ENCODE measurements at places on chromosomes 12 and 14.
A peak's percentile ranks its signal among the peaks of the same experiment; 100 is the strongest.

GRCh38 chr12:14514154-14514842 lies 53.4 kb downstream of the PLBD1 start:
- no peaks in the 10 kb centered on the region for H3K4me1 ChIP-seq
- no peak overlapping the region for H3K27ac ChIP-seq
- no peak overlapping the region for H3K4me3 ChIP-seq
- no peaks in the 10 kb centered on the region for H3K36me3 ChIP-seq
- no peak for ATAC-seq
- H3K27me3 ChIP-seq: no peaks in the 10 kb centered on the region

DNA sequence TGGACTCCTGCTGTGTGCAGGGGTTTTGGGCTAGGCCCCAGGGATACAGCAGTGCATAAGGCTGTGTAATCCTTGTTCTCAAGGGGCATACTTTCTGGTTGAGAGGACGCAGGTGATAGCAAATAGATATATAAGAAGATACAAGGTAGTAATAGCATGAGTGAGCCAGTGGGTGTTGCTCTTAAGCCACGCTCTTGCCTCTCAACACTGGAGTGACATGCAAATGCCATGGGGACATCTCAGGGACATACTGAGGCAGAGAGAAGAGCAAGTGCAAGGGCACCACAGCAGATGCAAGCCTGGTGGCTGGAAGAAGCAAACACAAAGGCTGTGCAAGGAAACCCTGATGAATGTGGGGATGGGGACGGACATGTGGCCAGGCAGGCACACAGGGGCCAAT lies 223.3 kb downstream of the CHST11 start:
- no peaks in the 10 kb centered on the region for H3K36me3 ChIP-seq
- ATAC-seq: no peak
- no peaks in the 10 kb centered on the region for H3K4me1 ChIP-seq
- H3K27ac ChIP-seq: no peak overlapping the region

DNA sequence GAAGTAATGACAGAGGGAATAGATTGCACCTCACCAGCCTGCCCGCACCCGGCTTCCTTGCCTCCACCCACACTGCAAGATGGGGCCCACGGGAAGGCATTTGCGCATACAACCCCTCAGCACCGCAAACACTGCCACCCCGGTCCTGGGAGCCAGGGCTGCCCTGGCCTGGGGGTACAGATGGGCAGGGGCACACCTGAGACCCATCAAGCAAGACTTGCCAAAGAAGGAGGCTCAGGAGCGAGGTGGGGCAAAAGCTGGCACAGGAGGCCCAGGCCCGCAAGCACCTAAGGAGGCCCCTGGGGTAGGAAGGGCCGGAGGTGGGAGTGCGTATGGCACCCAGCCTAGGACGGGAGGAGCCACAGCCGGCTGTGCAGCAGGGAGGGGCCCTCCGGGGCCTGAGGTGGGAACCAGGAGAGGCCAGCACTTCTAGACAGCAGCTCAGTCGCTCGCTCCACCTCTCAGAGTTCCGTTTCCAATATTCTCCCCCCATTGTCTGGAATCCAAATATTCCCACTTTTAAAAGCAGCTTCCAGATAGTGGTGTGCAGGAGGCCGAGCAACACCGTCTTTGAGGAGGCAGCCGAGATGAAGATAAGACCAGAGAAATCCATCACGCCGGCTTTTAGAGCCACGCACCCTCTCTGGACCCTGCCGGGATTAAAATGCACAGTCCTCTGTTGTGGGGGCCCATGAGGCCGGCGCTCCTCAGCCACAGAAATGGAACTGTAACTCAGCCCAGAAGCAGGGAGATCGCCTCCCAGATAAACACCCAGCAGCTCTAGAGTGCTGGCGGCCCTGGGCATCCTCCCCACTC lies 12.2 kb upstream of the C14orf180 start:
- peaks cover 86% of the 10 kb centered on the region for H3K27me3 ChIP-seq
- H3K36me3 ChIP-seq: no peaks in the 10 kb centered on the region
- H3K4me3 ChIP-seq: no peak overlapping the region
- no peak overlapping the region for H3K27ac ChIP-seq
- H3K4me1 ChIP-seq: peaks cover 12% of the 10 kb centered on the region
- no peak for ATAC-seq

- peak; percentile 59 for ATAC-seq
- H3K27me3 ChIP-seq: no peaks in the 10 kb centered on the region
- H3K4me3 ChIP-seq: no peak overlapping the region
- H3K4me1 ChIP-seq: peaks cover 28% of the 10 kb centered on the region
- peak overlapping the region; percentile 71 for H3K27ac ChIP-seq
- H3K36me3 ChIP-seq: no peaks in the 10 kb centered on the region
These were observed 9.2 kb upstream of the RILPL2 start for GRCh38 chr12:123445388-123446332.

DNA sequence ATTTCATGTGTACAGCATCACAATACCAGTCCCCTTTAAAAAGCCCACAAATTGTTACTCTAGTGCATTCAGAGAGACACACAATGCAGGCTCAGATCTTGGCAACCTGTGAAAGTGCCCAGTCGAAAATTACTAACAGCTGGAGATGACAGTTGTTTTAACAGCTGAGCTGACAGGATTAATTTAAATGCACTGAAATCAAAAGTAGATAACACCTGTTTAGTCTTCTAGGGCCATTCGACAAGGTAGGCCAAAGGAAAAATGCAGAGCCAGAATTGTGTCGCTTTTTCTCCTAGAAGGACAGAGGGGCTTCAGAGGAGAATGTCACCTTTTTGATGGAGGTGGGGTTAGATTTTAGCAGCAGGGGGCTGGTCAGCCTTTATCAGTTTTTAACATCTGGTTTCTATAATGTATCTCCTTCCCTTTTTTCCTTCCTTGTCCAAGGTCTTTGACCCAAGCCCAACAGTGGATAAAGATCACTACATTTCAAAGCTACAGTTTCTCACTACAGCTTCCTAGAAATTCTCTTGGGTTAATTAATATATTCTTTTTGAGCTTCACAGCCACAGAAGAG lies 139.1 kb downstream of the SOX5 start:
- no peak for ATAC-seq
- no peaks in the 10 kb centered on the region for H3K27me3 ChIP-seq
- no peak overlapping the region for H3K4me3 ChIP-seq
- no peaks in the 10 kb centered on the region for H3K4me1 ChIP-seq
- H3K27ac ChIP-seq: no peak overlapping the region
- H3K36me3 ChIP-seq: no peaks in the 10 kb centered on the region

DNA sequence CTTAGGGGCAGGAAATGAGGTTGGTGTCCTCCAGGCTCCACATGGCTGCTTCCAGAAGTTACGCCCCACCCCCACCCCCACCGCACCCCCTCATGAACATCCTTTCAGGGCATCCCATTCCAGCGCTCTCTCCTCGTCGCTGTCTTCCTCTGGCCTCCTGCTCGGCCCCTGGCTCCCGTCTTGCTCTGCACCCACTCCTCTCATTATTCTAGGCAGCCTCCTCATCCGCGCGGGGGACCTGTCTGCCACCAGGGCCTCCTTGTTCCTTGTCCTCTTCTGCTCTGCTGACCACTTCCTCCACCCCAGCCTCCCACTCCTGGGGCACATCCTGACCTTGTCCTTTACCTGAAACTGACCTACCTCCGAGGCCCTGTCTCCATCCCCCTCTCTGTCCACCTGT lies 29.8 kb upstream of the PLEKHG6 start:
- no peaks in the 10 kb centered on the region for H3K36me3 ChIP-seq
- peaks cover 54% of the 10 kb centered on the region for H3K4me1 ChIP-seq
- no peak for ATAC-seq
- no peak overlapping the region for H3K4me3 ChIP-seq
- peak overlapping the region; percentile 95 for H3K27ac ChIP-seq

DNA sequence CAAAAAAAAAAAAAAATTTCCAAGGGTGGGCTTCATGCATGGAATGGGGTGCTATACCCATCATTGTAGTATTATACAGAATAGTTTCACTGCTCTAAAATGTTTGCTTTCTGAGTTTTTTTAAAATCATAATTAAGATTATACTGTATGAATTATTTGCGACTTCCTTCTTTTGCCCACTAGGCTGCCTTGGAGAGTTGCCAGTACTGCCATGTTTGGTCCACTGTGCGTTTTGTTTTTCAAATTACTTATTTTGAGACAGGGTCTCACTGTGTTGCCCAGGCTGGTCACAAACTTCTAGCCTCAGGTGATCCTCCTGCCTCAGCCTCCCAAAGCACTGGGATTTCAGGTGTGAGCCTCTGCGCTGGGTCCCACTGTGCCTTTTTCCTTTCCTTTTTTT lies 19.9 kb downstream of the PLBD2 start:
- H3K4me1 ChIP-seq: no peaks in the 10 kb centered on the region
- H3K36me3 ChIP-seq: peaks cover 97% of the 10 kb centered on the region
- no peak overlapping the region for H3K4me3 ChIP-seq
- ATAC-seq: no peak

DNA sequence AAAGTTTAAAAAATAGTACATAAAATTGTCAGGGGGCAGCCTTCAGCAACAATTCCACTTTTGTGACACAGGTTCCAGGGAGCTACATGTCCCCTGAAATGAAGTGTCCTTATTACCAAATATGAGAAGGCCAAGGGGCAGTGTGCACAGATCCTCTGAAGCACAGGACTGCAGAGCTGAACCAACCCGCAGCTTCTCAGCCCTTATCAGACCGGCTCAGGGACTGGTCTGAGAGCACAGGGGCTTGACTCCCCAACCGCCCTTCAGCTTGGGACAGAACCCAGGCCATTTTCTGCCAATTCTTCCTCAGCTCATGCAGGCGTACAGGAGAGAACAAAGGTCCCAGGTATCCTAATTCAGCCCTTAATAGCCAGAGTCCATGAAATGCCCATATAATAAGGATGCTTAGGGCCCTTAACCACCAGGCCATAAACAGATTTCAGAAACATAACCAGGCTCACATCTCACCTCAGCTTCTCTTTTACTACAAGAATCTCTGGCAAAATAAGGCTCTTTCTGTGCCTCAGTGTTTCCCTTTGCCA lies 221.3 kb downstream of the ANO2 start:
- H3K27me3 ChIP-seq: no peaks in the 10 kb centered on the region
- no peak overlapping the region for H3K27ac ChIP-seq
- no peak for ATAC-seq
- H3K4me3 ChIP-seq: no peak overlapping the region
- no peaks in the 10 kb centered on the region for H3K36me3 ChIP-seq
- no peaks in the 10 kb centered on the region for H3K4me1 ChIP-seq

- no peaks in the 10 kb centered on the region for H3K36me3 ChIP-seq
- H3K4me3 ChIP-seq: no peak overlapping the region
- peaks cover 38% of the 10 kb centered on the region for H3K4me1 ChIP-seq
- no peaks in the 10 kb centered on the region for H3K27me3 ChIP-seq
These were observed 44.1 kb downstream of the PRIMA1 start for GRCh38 chr14:93744176-93744575.

GRCh38 chr14:38367922-38368321 lies 112.0 kb upstream of the CLEC14A start:
- no peaks in the 10 kb centered on the region for H3K36me3 ChIP-seq
- no peaks in the 10 kb centered on the region for H3K27me3 ChIP-seq
- no peak overlapping the region for H3K27ac ChIP-seq
- no peak overlapping the region for H3K4me3 ChIP-seq

- H3K4me3 ChIP-seq: no peak within 1 kb of the TSS
- H3K27me3 ChIP-seq: peaks cover 76% of the 10 kb centered on the region
- no peak for ATAC-seq
- no peak within 1 kb of the TSS for H3K27ac ChIP-seq
- H3K36me3 ChIP-seq: no peaks in the 10 kb centered on the region
These were observed at the start of gene KSR2 for GRCh38 chr12:117968826-117969659. Gene KSR2, minus strand, starts transcription at chr12:117968990. Its CDS starts 735 bp downstream, at chr12:117968255.

DNA sequence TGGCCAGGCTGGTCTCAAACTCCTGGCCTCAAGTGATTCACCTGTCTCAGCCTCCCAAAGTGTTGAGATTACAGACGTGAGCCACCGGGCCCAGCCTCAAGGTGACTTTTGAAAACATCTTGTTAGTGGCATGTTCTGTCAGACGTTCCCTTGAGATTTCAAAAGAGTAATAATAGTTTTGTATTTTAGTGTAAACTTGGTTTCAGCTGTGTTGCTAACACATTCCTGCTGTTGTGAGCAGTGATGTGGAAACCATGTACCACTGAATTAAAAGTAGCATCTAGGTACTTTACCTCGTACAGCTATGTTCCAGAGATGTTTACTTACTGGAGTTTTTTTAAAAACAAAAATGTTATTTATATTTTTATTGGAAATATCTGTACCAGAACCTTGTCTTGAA lies 111.3 kb downstream of the AEBP2 start:
- H3K27ac ChIP-seq: no peak overlapping the region
- H3K36me3 ChIP-seq: no peaks in the 10 kb centered on the region
- ATAC-seq: no peak
- no peak overlapping the region for H3K4me3 ChIP-seq
- peaks cover 28% of the 10 kb centered on the region for H3K4me1 ChIP-seq
- H3K27me3 ChIP-seq: no peaks in the 10 kb centered on the region

- no peak overlapping the region for H3K27ac ChIP-seq
- H3K4me1 ChIP-seq: no peaks in the 10 kb centered on the region
- H3K36me3 ChIP-seq: peaks cover 11% of the 10 kb centered on the region
- no peak for ATAC-seq
- no peaks in the 10 kb centered on the region for H3K27me3 ChIP-seq
These were observed 55.7 kb downstream of the ANAPC7 start for GRCh38 chr12:110347767-110348166.

GRCh38 chr12:120799243-120800045 lies 73.8 kb downstream of the ACADS start:
- ATAC-seq: no peak
- no peaks in the 10 kb centered on the region for H3K4me1 ChIP-seq
- H3K4me3 ChIP-seq: no peak overlapping the region
- no peaks in the 10 kb centered on the region for H3K27me3 ChIP-seq
- H3K36me3 ChIP-seq: no peaks in the 10 kb centered on the region

DNA sequence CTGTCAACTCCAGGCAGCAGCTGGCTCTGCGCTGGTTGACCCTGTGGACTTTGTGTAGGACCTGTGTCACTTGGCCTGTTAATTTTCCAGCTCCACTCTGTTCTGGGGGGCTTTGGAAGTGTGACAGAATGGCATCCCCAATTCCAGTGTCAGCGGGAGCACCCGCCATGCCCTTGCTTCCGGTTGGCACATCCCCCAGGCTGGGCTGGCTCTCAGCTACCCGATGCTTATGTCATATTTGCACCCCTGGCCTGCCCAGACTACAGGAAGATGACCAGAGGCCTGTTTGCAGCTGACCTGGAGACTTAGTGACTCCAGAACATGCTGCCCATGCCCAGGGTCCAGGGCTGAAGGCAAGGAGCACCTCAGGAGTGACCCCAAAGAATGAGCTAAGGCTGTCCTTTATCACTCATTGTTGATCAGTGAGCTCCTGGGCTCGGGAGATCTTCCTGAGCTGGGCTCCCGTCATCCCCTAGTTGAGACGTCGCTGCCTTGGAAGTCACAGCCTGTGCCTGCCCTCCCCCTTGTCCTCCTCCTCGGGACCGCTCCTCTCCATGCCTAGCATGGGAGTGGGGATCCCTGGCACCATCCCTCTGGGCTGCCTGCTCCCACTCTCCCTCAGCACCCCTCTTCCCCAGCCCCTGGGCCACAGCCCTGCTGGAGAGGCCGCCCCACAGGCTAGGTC lies 163.4 kb upstream of the RTL1 start:
- H3K36me3 ChIP-seq: no peaks in the 10 kb centered on the region
- no peaks in the 10 kb centered on the region for H3K4me1 ChIP-seq
- no peak overlapping the region for H3K27ac ChIP-seq
- H3K4me3 ChIP-seq: no peak overlapping the region
- no peak for ATAC-seq
